ENCODE measurements at places on chromosomes 1 and 21.

DNA sequence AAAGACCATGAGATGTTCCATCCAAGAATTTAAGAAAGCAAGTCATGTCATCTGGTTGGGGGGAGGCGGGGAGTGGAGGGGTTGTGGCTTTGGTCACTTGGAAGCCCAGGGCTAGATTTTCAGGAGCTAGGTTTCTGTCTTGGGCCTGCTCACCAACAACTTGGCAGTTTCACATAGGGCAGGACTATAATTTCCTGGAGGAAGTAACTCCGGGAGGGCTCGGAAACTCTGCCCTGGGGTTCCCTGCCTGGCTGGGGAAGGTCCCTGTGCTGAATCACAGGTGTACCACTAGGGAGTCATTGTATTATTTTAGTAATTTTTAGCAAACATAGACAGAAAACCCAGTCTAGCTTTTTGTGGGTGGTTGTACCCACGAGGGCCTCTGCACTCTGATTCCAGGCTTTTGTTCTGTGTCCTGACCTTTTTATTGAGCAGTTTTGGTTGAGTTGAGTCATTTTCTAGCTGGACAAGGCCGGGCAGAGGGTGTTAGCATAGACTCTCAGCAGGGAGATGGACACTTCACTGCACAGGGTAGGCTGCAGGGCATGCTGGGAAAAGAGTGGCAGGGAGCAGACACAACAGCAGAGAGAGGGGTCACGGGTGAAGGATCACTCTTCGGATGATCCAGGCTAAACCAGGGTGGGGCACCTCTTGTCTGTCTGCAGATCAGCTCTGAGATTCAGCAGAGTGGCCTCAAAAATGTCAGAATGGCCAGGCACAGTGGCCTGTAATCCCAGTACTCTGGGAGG, 144.7 kb downstream of the GRIK3 start:
- no peak for DNase-seq

- DNase-seq = no peak
Measured at GRCh38 chr1:62362061-62362917, 43.1 kb upstream of the KANK4 start.

- no peak for DNase-seq
Measured at GRCh38 chr21:38459490-38459889, 38.8 kb downstream of the ERG start.

GRCh38 chr1:203453616-203454015, 22.0 kb upstream of the PRELP start:
- DNase-seq = no peak

DNA sequence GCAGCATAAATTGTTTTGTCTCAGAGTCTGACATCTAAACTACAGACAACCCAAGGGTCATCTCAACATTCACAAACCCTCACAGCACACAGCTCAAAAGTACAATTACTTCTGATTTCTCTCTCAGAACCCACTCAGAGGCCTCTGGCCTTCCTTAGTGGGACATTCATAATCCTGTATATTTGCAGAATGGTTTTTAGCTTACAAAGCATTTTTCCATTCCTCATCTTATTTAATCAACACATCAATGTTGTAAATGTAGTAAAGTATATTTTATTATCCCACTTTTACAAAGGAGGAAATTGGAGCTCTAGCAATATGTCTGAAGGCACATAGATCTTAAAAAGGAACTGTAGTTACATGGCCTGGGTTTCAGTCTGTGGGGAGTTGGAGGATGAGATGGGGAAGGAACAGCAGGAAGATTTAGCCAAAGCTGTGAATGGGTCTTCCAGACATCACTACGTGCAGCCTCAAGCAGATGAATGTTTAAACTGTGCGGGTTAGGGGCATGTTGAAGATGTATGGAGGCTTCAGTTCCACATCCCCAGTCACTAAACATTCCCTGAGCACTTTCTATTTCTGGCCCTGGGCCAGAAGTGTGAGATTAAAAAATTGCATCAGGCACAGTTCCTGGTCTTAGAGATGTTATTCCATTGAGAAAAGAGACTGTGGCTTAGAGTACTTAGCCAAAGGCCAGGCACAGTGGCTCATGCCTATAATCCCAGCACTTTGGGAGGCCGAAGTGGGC, 13.3 kb downstream of the AKNAD1 start:
- DNase-seq = no peak

- no peak for DNase-seq
Measured at GRCh38 chr1:43267291-43267805, 2.4 kb upstream of the TMEM125 start.

- no peak for DNase-seq
Measured at GRCh38 chr1:212650228-212650627, 41.7 kb downstream of the ATF3 start.

GRCh38 chr1:13652238-13652637, 47.8 kb upstream of the PRDM2 start:
- no peak for DNase-seq

DNA sequence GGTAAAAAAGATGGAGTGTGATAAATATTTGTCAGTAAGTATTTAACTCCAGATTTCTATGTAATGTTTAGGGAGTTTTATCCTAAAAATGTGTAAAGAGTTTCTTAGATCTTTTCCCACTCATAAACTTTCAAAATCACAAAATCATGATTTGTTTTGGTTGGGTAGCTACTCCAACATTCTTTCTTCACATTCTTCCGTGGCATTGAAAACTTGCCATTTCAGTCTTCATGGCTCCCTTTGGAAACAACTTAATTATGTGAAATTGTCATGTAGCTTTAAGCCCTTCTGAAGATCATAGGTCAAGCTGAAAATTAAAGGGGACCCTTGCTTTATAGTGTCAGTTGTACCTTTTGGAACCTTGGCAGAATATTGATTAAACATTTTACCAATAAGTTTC, 73.2 kb downstream of the ADGRL2 start:
- DNase-seq = no peak

DNA sequence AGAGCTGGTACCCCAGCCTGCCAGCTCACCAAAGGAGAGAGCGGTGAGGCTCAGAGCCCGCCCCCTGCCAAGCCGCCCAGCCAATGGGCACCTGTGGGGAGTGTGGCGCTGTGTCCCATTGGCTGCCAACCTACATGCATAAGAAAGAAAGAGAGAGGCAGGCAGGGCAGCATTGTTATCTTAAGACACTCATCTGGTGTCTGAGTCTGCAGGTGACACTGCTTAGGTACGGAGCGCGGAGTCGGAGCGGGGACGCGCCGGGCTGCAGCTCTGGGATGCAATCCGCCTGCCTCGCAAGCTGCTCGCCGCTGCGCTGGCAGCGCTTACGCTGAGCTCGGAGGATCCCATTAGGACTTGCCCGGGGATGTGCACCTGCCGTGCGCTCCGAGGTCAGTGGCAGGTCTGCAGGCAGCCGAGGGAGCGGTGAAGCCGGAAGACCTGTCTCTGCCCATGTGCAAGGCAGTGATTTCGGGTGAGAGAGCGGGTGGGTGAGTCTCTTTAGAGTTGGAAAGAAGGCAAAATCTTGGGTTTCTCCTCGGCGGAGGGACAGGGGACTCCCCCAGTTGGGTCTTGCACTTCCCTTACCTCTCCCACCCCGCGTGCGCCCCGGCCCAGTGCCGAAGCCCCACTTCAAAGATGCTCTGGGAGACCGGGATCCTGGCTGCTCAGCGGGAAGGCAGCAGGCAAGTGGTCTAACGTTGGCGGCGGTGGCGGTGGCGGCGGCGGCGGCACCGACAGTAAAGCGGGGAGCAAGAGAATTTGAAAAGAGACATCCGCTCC, at the start of gene BRINP2:
Gene BRINP2, plus strand, starts transcription at position 203 of the 780 bp plus-strand sequence. CDS start 58,919 bp downstream, outside the sequence.
- peak; percentile 80 for DNase-seq

DNA sequence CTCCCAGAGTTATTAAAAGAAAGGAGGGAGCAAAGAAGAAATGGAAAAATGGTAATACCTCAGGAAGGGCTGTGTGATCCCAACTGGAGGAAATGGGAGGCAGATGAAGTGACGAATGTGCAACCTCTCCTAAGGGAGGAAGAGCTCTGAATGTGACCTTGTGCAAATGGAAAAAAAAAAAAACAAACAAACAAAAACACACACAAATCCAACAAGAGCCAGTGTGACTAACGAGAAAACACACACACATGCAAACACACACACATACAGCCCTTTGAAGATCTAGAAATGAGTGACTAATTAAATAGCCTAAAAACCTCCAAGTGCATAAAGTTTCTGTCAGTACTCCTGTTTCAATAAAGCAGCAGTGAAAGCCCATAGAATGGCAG, 49.0 kb downstream of the CCN1 start:
- DNase-seq = no peak

- DNase-seq = no peak
Measured at GRCh38 chr1:205279986-205280385, 41.6 kb downstream of the NUAK2 start.

DNA sequence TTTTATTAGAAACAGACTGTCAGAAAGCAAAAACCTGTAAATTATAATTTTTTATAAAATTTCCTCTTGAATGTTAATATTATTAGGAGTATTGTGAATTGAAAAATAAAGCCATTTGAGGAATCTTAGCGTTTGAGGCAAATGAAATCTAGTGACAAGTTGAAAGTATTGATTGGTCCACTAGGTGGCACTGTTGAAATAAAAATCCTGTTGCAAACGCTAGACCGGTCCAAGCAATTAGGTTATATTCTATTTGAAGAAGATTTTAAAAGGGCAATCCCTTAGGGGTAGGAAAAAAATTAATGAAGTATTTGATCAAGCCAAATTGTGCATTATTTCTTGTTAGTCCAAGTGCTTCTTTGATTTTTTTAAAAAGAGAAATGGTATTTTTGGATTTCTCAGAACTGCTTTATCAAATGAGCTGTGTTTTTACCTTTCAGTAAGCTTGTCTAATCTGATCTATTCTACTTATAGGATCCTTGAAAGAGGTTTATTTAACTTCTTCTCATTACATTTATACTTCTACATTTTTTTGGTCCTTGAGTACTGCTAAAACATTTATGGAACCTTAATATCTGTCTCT, 57.7 kb downstream of the ATG4C start:
- DNase-seq = no peak

- DNase-seq = no peak
Measured at GRCh38 chr1:62228136-62228882, 33.7 kb downstream of the L1TD1 start.

GRCh38 chr1:168374566-168374965, 93.9 kb downstream of the TBX19 start:
- DNase-seq = no peak

DNA sequence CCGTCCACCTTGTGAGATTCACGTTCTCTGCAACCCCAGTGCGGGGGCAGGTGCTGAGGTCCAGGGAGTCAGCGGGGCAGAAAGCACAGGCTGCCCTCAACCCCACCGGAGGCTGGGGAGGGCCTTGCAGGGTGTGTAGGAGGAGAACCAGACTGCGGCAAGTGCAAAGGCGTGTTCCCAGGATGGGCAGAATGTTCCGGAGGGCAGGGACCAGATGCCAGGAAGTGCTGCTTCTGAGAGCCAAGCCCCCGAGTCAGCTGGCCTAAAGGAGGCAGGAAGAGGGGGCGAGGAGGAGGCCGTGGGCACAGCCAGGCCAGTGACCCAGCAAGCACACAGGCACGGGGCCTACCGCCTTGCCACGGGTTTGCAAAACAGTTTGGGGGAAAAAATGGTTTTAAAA, 193.8 kb upstream of the AJAP1 start:
- DNase-seq = no peak

- no peak for DNase-seq
Measured at GRCh38 chr1:3419415-3420204, 34.9 kb upstream of the ARHGEF16 start.

GRCh38 chr21:27700974-27701614, 734.2 kb upstream of the ADAMTS5 start:
- DNase-seq = no peak

GRCh38 chr1:217542837-217543236, 88.1 kb downstream of the GPATCH2 start:
- DNase-seq = no peak

DNA sequence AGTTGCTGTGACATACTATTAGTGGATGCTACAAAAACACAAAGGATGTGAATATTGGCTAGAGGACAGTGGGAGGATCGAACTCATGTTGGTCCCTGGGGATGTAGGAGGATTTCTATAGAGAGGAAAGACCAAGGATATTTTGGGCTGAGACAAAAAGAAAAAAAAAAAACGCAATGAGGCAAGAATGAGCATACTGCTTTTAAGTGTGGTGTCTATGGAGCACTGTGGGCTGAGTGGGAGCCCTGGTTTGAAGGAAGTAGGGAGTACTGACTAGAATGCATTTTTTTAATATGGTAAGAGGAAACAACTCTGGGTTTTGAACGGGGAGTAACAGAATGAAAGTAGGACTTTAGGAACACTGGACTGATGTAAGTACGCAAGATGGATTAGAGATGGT, 450.7 kb downstream of the NEGR1 start:
- DNase-seq = no peak

DNA sequence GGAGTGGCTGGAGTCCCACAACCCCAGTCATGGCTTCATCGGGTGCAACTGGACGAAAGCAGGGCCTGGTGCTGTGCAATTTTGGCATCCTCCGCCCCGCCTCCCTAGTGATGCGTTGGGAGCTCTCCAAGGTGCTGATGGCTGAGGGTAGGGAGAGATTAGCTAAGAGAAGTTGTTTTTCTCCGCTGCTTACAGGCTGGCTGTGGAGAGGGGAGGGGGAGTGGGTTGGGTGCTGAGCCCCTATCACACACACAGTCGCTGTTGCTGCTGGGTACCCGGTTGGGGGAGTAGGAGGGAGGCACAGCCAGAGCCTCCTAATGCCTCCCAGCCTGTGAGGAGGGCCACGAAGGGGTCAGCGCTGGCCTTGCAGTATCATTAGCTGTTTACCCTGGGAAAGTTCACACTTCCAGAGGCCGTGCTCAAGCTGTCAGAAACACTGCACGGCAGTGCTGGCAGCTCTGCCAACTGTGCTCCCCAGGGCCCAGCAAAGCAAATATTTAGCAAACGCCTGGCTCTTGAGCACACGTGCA, 110.0 kb downstream of the GRIK3 start:
- DNase-seq = no peak

GRCh38 chr1:185645686-185646085, 88.5 kb upstream of the HMCN1 start:
- DNase-seq = no peak
